Astrocyte of the hippocampus (primary cell): ENCODE measurements at places on chromosomes 2 and 18.

DNA sequence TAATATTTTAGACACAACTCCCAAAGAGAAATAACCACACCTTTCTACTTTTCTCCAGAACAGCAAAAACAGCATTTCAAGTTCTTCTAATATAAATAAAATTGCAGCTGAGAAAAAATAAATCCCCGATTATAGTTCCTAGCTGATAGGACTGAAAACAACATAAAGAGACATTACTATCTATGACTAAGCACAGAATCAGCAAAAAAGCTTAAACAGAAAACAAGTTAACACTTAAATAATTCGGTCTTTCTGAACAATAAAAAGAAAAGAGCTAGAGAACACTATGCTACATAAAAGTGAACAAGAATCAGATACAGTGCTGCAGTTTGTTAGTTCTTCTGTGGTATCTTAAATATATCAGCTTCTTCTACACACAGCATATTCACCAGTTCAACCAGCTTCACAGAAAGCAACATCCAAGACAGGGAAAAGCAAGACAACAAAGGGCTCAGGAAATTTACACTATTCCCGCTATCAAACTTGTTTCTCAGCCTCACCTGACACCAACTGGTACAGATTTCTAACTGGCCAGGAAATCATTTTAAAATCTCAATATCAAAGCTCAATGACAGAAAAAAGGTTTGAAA lies 28.6 kb downstream of the FEZ2 start:
- peak; percentile 56 for DNase-seq

DNA sequence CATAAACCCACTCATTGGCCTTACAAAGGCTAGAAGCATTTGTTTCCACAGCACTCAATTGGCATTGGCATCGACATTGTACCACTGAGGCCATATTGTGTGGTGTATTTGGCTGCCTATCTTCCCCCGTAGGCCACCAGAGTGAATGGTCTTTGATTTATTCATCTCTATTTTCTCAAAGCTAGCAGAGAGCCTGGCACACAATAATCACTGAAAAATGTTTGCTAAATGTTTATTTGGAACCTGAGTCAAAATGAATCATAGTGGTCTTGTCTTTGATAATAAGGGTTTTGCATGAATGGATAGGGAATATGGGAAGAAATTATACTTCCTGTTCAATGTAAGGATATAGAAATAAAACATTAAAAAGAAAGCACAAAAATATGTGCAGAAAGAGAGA lies 107.3 kb upstream of the SLC8A1 start:
- no peak for DNase-seq

DNA sequence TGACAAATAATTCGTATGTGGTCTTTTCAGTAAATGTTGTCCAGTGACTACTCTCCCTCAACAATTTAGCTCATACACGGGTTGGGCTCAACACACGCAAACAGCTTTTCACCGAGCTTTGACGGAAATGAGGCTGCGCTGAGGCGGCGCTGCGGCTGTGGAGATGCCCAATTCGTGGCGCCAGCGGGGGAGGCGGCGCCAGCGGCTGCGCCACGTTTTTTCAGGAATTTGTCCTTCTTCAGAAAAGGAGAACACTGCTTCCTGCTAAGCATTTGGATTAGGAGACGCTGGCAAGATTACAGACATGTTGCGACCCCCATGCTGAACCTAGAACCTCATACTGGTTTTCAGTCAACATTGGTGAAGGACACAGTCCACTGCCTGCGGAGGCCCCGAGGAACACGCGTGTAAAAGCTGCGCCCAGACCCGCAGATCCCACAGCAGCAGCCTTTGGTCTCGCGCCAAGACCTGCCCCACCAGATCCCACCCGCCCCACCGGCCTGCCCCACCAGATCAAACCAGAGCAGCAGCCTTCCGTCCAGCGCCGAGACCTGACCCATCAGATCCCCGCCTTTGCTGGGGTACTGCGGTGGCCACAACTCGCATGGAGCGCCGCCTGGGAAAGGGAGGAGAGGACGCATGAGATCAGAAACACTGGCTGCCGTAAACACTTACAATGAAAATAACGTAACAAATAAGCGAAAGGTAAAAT lies 173.8 kb downstream of the TMEM18 start:
- no peak for DNase-seq

DNA sequence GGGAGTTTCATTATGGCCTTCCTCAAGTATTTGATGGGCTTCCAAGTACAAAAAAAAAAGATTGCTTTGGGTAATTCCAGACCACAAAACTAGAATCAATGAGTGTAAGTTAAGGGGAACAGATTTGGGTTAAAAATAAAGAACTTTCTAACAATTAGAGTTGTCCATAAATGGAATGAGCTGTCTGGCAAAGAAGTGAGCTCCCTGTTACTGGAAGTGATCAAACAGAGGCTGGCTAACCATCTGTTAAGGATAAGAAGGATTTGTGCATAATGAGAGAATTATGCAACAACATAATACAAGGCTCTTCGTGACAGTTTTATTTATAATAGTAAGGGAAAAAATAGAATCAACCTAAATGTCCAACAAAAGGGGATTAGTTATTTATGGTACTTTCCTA lies 44.6 kb upstream of the ACVR1 start:
- DNase-seq = no peak

DNA sequence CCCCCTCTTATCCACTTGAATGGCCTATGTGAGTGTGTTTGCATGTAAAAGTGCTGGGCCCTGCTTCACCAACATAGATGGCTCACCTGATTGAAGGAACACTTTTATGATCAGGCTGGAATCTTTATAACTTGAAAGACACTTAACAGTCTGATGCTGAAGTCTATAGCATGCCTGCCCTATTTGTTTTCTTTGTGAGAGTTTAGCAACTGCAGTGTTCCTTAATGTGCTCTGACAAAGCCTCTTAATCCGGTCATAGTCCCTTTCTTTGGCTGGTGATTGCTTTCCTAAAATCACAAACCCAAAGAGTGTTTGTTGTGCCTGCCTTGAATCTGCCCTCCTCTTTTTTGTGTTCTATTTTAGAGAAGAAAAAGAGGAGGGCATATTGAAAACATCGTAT lies 1382.8 kb upstream of the CELF4 start:
- no peak for DNase-seq

- DNase-seq = no peak
Observed at GRCh38 chr18:75696391-75696790, 268.9 kb upstream of the SMIM21 start.

DNA sequence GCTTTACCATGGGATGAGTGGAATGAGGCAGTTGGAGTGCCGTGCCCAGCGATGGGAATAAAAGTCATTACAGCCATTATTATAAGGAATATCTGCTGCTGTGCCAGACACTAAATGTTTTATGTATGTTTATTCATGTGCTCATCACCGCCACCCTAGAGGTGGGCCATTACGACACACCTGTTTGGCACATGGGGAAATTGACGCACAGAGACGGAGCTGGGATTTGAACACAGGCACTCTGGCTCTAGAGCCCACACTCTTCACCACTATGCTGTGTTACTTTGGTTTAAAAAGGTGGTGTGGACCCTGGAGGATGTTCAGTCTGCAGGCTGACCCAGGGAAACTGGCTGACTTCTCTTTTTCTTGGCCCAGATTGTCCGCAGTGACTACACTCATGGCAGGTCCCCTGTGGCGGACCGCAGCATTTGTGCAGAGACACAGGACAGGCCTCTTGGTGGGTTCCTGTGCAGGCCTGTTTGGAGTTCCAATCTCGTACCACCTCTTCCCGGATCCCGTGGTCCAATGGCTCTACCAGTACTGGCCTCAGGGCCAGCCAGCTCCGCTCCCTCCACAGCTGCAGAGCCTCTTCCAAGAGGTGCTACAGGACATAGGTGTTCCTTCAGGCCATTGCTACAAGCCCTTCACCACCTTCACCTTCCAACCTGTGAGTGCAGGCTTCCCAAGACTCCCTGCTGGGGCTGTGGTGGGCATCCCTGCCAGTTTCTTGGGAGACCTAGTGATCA lies 1.6 kb downstream of the TMEM177 start:
- DNase-seq = no peak

- DNase-seq = no peak
Observed at GRCh38 chr2:85729825-85730510, 23.8 kb upstream of the ATOH8 start.
